Stimulated activated CD8-positive, alpha-beta memory T cell treated with anti-CD3 and anti-CD28 coated beads, Interleukin-4, amount 100 ng/mL, for 1 hour (primary cell): ENCODE measurements at places on chromosomes 1 and 21.

- no peak for DNase-seq
Measured at GRCh38 chr1:23817633-23818032, 7.6 kb downstream of the HMGCL start.

DNA sequence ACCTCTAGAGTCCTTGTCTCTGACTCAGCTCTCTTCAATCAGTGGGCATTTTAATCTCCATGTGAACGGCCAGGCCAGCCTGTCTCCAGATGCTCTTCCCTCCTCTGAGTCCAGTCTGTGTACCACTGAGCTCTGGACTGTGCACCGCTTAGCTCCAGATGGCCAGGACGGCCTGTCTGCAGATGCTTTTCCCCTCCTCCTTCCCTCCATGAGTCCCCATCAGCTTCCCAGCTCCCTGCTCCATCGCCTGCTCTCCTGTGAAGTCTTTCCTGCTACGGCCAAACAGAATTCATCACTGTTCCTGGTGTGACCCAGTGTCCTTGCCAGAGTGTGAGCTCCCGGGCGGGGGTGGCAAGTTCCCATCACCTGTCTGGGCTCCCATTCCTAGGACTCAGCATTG, 42.0 kb downstream of the STUM start:
- DNase-seq, result no peak

GRCh38 chr21:45826676-45827301, 154.8 kb upstream of the COL6A1 start:
- DNase-seq, result no peak

GRCh38 chr1:33152685-33153432, 29.0 kb downstream of the TRIM62 start:
- DNase-seq, result no peak

DNA sequence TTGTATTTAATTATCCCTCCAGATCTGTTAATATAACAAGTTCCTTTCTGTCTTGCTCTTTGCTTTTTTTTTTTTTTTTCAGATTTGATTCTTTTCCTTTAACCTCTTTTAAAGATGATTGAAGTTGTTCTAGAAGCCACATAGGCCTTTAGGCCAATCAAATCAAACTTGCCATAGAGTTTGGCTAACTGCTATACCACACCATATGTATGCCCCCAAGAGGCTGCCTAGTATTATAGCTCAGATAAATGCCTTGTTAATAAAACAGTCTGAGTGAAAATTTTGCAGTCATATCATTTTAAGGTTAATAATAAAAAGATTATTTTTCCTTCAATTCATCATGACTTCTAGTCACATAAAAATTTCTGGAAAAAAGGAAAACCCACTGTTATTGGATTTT, 696.0 kb upstream of the CHRM3 start:
- DNase-seq, result no peak

- no peak for DNase-seq
Measured at GRCh38 chr1:206575894-206576737, 36.1 kb downstream of the EIF2D start.

GRCh38 chr1:198281911-198282310, 125.1 kb downstream of the NEK7 start:
- DNase-seq, result no peak

DNA sequence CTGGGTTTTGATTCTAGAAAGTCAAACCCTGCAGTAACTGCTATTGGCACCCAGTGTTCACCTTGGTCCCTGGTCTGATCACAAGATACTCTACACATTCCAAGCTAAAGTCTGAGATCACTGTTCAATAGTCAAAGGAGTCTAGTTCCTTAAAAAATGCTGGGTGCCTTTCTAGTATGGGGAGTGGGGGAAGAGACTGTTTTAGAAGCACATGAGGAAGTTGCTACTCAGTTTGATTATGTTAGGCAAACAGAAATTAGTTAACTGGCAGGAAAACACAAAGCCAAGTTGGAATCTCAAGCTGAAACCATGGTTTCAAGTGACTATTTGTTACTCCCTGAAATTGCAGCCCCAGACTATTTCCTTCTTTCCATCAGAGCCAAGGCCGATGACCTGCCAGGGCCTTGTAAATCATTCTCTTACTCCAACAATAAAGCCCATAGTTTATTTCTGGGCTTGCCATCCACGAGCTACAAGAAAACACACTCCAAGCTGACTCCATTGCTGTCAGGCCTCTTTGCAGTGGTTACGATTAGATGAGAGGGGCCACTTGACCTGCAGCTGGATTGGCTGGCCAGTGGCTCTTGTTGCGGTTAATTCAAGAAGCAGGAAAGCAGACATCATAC, 21.1 kb upstream of the VTCN1 start:
- no peak for DNase-seq

DNA sequence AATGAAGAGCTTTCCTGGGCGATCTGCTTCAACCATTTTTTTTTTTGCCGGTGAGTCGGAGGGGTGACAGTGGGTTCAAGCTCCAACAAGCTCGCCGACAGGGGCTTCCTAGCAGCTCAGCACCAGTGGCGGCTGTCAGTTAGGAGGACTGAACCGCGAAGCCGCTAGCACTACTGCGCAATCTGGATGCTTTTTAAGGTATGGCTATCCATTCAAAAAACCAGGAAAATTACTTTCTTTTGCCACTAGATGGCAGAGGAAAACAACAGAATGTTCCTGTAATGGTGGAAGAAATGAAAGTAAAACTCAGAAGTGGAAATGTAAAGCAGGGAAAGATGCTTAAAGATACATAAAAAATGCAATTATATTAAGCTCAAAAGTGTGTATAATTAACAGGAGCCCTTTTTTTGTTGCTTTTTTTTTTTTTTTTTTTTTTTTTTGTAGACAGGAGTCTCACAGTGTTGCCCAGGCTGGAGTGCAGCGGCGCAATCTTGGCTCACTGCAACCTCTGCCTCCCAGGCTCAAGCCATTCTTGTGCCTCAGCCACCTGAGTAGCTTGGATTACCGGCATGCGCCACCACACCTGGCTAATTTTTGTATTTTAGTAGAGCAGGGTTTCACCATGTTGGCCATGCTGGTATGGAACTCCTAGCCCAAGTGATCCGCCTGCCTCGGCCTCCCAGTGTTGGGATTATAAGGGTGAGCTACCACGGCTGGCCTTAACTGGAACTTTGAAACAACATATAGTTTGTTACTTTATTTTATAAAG, 8.5 kb downstream of the KYAT3 start:
- DNase-seq, result no peak

DNA sequence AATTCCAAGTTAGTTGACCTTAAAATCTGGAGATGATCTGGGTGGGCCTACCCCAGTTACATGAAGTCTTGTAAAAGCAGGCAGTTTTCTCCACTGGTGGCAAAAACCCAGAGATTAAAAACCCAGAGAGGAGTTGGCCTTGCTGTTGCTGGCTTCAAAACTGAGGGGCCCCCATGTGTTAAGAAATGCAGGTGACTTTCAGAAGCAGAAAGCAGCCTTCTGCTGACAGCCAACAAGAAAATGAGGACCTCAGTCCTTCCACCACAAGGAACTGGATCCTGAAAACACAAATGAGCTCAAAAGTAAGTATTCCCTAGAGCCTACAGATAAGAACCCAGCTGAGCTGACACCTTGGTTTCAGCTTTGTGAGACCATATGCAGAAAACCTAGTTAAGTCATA, 343.7 kb upstream of the ZRANB2 start:
- DNase-seq, result no peak

DNA sequence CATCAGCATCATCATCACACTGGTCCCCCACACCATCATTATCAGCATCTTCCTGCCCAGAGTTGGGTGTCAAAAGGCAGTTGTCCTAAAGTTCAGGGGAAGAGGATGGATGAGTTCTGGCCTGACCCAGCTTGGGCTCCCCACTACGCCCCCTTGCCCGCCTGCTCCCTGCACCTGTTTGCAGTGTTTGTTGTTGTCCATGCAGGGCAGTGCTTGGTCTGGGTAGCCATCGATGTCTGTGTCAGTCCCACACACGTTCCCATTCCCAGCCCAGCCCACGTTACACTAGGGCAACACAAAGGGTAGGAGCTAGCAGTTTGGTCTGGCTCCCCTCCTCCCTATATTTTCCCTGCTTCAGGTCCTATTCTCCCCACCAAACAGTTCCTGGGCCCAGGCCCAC, 6.8 kb downstream of the THBS3 start:
- no peak for DNase-seq

DNA sequence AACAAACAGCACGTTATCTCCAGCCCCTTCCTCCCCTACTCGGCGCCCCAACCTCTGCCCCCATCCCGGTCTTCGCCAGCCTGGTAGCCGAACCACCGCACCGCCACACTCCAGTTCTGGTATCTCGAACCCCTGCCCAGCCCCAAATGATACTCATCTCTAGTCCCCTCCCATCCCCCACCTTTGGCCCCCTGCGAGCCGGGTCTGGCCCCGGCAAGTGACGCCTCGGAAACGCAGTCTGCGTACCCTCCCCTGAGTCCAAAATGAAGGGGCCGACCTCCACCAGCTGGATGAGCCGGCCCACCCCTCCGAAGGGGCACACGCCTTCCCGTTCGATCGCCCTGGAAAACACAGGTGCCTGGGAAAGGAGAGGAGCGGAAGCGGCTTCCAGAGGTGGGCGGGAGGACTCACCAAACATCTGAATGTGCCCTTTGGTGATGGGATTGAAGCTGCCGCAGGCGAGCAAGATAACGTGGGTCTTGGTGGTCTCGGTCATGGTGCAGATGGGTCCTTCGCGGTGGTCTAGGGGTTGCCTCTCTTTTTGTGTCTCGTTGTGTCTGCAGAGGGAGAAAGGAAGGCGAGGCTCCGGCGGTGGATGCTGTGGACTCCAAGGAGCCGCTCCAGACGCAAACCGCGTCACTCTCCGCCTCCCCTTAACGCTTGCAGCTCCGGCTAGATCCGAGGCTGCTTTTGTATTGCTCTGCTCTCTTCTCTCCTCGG, at the start of gene NMNAT2:
Gene NMNAT2 (minus strand): TSS at position 609 of the 720 bp plus-strand sequence. CDS start 113 bp downstream, at position 496.
- no peak for DNase-seq

- DNase-seq, result no peak
Measured at GRCh38 chr1:69497441-69498221, 70.1 kb upstream of the LRRC7 start.

DNA sequence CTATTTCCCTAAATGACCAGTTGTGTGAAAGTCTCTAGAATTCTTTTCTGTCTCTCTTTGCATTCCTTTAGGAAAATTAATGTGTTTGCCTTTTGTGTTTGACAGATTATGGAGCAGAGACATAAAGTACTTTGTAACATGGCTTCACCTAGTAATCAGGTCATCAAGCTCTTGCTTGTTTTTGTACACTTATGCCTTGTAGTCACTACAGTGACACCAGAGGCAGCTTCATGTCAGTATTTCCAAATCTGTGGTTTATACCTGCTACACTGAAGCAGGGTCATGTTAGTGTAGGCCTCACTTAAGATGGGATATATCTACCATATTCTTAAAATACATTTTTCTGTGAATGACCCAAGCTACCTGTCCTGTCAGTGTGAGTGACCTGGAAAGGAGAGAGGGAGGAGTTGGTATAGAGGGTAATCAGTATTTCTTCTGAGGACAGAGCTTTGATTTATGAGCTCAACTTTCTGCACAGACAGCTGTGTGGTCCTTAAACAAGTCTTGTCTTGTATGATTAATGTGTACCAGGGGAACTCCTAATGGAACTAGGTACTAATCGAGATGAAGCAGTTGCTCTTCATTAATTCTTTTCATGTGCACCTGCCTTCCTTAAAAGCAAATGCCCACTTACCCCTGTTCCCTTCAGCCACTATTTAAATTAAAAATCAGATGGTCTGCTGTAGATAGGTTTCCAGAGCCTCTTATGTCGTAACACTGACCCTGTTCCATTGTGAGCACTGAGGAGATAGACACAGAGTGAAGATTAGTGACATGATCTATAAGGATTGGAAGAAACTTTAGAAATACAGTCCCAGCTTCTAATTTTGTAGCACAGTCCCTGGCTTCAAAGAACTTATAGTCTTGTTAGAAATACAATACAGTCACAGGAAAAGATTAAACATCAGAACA, 45.7 kb downstream of the MACO1 start:
- DNase-seq, result no peak

- no peak for DNase-seq
Measured at GRCh38 chr1:151716771-151717631, at the start of gene CELF3. CELF3 (minus strand) TSS chr1:151716803; CDS start chr1:151716020, 783 bp downstream.

- no peak for DNase-seq
Measured at GRCh38 chr1:94351481-94351880, 66.7 kb upstream of the ABCD3 start.

DNA sequence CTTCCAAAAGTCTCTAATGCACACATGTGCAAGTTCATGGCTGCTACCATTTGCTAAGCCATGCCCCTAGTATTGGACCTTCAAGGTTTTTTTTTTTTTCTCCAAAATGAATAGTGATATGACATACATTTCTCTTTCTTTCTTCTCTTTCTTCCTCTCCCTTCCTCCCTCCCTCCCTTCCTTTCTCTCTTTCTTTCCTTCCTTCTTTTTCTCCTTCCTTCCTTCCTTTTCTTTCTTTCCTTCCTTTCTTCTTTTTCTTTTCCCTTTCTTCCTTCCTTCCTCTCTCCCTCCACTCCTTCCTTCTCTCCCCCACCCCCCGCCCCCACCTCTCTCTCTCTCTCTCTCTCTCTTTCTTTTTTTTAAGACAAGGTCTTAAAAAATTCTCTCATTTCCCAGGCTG, 3.4 kb upstream of the RNF187 start:
- DNase-seq, result no peak

GRCh38 chr1:231694075-231694431, 67.5 kb downstream of the DISC1 start:
- DNase-seq, result no peak

DNA sequence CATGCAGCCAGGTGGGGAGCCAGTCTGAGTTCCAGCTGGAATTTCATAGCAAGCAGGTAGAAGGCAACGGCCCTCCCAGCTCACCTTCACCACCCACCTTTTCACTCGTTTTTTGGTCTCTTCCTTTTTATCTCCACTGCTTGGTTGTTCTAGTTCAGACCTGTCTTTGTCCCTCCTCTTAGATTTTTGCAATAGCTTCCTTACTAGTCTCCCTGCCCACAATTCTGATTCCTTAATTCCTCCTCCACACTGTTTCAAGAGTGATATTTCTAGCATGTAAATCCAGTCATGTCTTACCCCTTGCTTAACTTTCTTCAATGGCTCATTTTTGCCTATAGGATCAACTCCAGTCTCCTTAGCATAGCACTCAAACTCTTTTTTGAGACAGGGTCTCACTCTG, 119.6 kb downstream of the TMEM53 start:
- no peak for DNase-seq

DNA sequence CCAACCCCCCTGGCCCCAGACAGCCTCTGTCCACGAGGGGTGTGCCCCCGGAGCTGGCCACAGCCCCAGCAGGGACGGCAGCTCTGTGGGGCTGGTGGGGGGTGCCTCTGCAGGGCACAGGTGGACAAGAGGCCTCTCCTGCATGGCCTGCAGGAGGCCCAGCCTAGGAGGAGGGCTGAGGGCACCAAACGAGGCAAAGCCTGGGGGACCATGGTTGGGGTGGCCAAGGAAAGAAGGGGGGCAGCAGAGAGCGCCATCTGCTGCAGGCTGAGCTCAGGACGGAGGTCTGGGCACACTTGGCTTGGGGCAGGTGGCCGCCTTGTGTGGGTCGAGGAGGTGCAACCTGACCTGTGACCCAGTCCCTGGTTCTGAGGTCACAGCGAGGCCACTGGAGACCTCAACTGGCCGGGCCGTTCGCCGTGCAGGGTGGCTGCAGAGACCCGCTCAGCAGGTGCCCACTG, 27.3 kb downstream of the RRP1 start:
- DNase-seq, result no peak
